ENCODE measurements at places on chromosomes 12 and 14.
A peak's percentile ranks its signal among the peaks of the same experiment; 100 is the strongest.

GRCh38 chr14:36751920-36752319 lies 90.3 kb downstream of the PAX9 start:
- no peak for DNase-seq

GRCh38 chr12:12365446-12365802 lies 8.5 kb downstream of the BORCS5 start:
- no peak for DNase-seq

- peak; percentile 8 for DNase-seq
These were observed 178.4 kb upstream of the PARP11 start for GRCh38 chr12:4051596-4051995.

GRCh38 chr14:69680297-69680696 lies 68.9 kb downstream of the SUSD6 start:
- no peak for DNase-seq

DNA sequence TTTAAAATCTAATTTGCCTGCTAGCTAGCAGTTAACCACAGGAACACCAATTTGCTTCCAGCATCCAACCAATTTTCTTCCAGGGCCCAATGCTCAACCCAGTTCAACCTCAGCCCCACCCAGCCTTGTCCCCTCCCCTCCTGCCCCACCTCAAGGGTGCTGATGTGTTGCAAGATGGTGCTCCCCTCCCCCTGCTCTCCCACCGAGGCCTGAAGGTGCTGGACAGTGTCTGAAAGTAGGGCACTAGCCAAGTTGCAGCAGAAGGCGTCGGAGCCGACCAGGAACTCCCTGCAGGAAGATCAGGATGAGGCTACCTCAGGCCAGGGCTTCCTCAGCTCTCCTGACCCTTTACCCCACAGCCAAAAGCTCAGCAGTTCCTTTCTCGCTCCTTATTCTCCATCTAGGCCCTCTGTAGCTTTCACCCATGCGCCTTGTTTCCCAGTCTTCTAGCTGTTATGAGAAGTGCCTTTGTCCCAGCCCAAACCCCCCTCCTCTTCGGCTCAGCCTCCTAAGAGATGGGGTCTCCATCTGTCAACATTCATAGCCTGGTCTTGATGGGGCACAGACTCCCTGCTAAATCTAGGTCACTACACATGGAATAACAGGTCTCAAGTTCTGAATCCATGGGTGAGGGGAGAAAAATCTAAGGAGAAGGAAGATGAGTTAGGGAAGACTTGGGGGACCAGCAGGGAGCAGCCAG lies 3.6 kb downstream of the STAT6 start:
- DNase-seq, result no peak

DNA sequence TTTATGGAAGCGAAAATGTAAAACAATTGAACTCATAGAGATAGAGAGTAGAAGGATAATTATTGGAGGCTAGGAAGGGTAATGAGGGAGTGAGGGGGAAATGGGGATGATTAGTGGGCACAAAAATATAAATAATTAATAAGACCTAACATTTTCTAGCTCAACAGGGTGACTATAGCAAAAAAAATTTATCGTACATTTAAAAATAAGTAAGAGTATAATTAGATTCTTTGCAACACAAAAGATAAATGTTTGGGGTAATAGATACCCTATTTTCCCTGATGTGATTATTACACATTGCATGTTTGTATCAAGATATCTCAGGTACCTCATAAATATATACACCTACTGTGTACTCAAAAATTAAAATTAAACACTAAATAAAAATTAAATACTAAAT lies 1070.0 kb downstream of the LRFN5 start:
- no peak for DNase-seq

GRCh38 chr12:122093098-122093883 lies 14.7 kb downstream of the MLXIP start:
- no peak for DNase-seq

DNA sequence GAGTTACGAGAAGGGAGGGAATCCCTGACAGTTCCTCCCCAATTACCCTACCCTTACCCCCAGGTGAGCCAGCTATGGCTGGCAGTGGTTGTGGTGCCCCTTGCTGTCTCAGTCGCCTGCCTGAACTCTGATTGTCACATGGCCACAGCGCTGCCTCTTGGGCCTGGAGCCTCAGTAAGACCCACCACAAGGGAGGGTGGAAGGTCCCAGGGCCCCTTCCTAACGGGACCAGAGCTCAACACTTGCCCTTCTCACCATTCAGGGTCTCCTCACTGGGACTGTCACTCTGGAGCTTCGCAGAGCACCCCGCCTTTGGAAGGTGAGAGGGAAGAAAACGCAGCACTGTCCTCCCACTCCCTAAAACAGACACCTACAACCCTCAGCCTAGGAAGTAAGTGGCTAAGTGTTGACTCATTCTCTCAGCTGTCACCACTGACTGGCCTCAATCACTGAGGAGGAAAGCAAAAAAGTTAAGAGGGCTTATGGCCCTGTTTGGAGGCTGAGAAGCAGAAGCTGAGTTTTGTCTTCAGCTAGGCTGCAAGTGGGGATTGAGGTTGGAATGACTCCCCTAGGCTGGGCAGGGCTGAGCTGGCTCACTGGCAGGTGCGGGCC lies 1.0 kb downstream of the TMEM253 start:
- DNase-seq, result no peak

DNA sequence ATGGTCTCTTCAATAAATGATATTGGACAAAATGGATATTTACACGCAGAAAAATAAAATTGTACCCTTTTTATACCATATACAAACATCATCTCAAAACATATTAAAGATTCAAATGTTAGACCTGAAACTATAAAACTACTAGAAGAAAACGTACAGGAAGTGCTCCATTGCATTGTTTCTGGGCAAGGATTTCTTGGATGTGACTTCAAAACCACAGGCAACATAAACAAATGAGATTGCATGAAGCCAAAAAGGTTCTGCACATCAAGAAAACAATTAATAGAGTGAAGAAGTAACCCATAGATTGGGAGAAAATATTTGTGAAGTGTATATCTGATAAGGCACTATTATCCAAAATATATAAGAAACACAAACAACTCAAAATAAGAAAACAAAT lies 812.4 kb downstream of the NRXN3 start:
- no peak for DNase-seq

- DNase-seq, result no peak
These were observed 21.4 kb downstream of the FAIM2 start for GRCh38 chr12:49882248-49882850.

DNA sequence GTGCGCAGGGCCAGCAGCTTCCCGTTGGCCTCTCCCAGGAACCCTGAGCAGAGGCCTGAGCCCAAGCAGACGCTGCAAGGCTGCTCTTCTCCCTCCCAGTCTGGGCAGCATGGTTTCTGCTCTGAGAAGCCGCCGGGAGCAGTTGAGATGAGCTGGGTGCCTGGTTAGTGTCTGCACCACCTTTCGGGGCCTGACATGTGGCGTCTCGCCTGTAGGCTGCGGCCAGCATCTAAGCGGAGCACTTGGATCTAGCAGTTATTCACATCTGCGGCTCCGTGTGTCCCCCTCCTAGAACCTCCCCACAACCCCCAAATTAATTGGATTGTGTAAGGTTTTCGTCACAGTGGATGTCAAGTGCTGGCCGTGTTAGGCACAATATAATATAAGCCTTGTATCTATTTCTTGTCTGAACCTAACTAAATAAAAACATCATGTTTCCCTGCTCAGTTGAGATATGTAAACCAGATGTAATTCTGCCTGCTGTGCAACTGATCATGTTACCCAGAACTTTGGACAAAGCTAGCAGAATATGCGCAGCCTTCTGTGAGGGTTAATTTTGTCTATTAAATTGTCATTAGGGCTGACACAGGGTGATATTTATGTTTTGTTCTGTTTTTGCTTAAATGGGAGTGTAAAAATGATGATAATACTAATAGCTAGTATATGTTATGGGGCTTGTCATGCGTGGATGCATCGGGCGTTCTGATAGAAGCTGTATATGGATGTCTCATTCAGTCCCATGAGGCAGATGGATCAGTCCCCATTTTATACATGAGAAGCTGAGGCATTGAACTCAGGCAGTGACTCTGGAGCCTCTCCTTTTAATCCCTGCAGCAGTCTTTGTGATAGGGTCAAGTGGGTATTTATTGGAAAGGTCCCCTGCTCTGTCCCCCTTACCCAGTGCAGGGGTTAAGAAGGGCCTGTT lies 45.8 kb downstream of the ELK3 start:
- no peak for DNase-seq

- DNase-seq, result no peak
These were observed 2.7 kb downstream of the ANHX start for GRCh38 chr12:133233006-133233405.

DNA sequence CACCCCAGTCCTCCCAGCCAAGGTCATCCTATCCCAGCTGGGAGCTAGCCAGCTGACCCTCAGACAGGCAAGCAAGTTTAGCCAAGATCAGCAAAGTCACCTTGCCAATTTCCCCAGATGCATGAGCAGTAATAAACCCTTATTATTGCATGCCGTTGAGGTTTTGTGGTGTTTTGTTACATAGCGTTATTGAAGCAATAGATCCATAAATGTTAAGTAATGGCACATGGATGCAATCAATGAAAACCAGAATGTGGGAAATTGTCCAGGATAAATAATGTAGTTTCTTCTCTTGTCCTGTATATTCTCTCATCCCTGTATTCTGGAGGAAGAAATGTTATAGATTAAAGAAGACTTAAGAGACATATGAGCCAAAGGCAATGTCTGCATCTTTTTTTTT lies 18.0 kb upstream of the TMEM260 start:
- DNase-seq, result no peak

- DNase-seq, result no peak
These were observed 6.8 kb upstream of the DYNC1H1 start for GRCh38 chr14:101957406-101958234.

GRCh38 chr14:94110552-94111181 lies at the start of gene IFI27:
IFI27 (plus strand) TSS chr14:94110736.
- DNase-seq, result peak; percentile 39

DNA sequence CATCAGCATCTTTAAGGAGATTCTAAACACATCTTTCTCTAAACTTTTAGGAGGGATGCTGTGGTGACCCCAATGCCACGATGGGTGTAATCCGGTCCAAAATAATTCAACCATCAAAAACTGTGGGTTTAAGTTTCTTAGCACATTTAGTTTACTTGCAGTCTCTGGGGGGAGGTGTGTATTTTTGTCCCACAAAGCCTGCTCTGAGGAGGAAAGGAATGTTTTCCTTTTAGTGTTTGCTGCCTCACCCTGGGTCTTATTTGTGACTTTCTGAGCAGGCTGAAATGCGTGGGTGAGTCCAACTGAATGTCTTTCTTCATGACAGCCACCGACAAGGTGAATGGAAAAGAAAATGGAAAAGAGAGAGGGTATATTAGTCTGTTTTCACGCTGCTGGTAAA lies 1324.7 kb downstream of the AACS start:
- DNase-seq, result no peak

DNA sequence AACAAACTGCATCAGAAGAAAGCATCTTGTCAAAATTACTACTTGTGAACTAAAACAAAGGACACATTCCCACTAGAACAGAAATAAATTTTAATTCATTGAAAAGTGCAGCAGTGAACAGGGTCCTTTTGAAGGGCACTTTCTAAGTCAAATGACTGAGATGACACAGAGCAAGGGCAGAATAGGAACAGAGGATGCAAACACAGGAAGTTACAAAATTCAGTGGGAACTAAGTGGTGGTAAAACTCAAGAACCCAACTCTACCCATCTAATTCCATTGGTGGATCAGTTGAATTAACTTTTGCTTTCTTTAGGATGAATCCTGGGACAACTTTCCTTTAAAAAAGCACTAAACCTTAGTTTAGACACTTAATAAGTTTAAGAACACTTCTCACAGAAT lies 45.8 kb downstream of the GNS start:
- DNase-seq, result no peak

- no peak for DNase-seq
These were observed 28.1 kb upstream of the RAB21 start for GRCh38 chr12:71726548-71726947.

DNA sequence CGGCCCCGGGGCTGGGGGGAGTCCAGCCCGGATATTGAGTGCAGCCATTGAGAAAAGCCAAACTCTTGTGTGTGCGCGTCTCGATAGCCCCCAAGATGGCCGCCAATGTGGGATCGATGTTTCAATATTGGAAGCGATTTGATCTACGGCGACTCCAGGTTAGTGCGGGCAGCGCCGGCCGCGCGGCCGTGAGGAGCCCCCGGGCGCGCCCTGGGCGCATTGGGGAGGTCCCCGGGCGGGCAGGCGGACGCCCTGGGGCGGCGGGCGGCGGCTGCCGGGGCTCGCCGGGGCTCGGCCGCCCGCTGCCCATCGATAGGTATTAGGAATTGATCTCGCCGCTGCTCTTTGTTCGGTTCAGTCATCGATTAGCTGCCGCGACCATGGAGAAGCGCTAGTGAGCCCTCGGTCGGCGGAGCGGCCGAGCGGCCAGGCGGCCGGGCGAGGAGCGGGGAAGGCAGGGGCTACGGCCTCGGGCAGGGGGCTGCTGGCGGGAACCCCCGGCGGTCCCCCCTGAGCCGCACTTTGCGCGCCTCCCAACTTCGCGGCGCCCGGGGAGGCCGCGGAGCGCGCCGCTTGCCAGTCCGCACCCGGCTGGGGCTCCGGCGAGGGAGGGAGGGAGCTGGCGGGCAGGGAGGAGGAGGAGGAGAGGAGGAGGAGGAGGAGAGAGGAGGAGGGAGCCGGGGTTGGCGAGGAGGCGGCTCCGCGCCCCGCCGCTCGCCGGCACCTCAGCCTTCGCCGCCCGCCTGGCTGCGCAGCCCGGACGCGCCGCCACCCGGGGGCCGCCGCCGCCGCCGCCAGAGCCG lies 113.9 kb upstream of the MYL2 start:
- peak; percentile 84 for DNase-seq

- no peak for DNase-seq
These were observed 440.0 kb downstream of the SLC16A7 start for GRCh38 chr12:60035835-60036234.

DNA sequence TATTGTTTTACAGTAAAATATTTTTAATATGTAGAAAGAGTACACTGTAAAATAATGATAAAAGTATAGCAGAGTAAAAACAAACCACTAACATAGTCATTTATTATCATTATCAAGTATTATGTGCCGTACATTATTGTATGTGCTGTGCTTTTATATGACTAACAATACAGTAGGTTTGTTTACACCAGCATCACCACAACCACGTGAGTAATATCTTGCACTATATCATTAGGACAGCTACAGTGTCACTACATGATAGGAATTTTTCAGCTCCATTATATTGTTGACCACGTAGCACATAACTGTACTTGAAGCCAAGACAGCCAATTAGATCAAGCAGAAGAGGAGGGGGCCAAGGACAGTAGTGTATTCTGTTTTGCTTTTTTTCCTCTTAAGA lies 415.4 kb downstream of the RAD51B start:
- DNase-seq, result no peak

Measured in ecto neural progenitor cell (in vitro differentiated cells).